ENCODE measurements at places on chromosomes 7 and 10. TPM values are rescaled to one million over a fixed set of nuclear protein-coding genes. Genes with fewer than 3 reads are reported as not detected.

The CDHR3 gene
- total RNA-seq, result 2.1 TPM

The CDCA7L gene
- 33.7 TPM for total RNA-seq

The SLC16A9 gene
- 5.7 TPM for total RNA-seq

The PI4K2A gene
- total RNA-seq, result 13.7 TPM

The ASZ1 gene
- not detected for total RNA-seq

The ARHGAP22 gene
- 3.0 TPM for total RNA-seq

The EIF5AL1 gene
- 0.40 TPM for total RNA-seq

The FASTK gene
- 63.4 TPM for total RNA-seq

The TAS2R3 gene
- 0.78 TPM for total RNA-seq

The DNAH11 gene
- total RNA-seq, result 0.40 TPM

The CALHM3 gene
- total RNA-seq, result not detected

The C7orf57 gene
- total RNA-seq, result 0.12 TPM

The MBL2 gene
- not detected for total RNA-seq

The OR13A1 gene
- total RNA-seq, result not detected

The GIMAP8 gene
- not detected for total RNA-seq

The GRM3 gene
- not detected for total RNA-seq

The MALRD1 gene
- not detected for total RNA-seq

The ERVW-1 gene
- total RNA-seq, result not detected

The AGBL3 gene
- total RNA-seq, result 2.6 TPM

The PARG gene
- total RNA-seq, result 29.3 TPM

The CYTH3 gene
- total RNA-seq, result 10.0 TPM

The TFPI2 gene
- total RNA-seq, result 998 TPM

The ITGA8 gene
- not detected for total RNA-seq

The AVPI1 gene
- total RNA-seq, result 192 TPM

The RBP3 gene
- total RNA-seq, result not detected

The SPDYE2B gene
- total RNA-seq, result not detected

The OR9A2 gene
- not detected for total RNA-seq

The TMEM176A gene
- total RNA-seq, result 0.10 TPM

The ZNF736 gene
- not detected for total RNA-seq

The HMX2 gene
- total RNA-seq, result 1.1 TPM

The KNDC1 gene
- 0.09 TPM for total RNA-seq

The IDI2 gene
- not detected for total RNA-seq

The ANXA7 gene
- total RNA-seq, result 120 TPM

The TACC2 gene
- 31.1 TPM for total RNA-seq

The STRIP2 gene
- 1.7 TPM for total RNA-seq

The IPMK gene
- 10.7 TPM for total RNA-seq

The OR2A12 gene
- not detected for total RNA-seq

The ZC3HAV1L gene
- total RNA-seq, result 11.4 TPM

The PLEKHS1 gene
- total RNA-seq, result not detected

The NPC1L1 gene
- 0.09 TPM for total RNA-seq

The SORCS1 gene
- 0.20 TPM for total RNA-seq

The WNT2 gene
- total RNA-seq, result not detected

The LANCL2 gene
- 4.6 TPM for total RNA-seq

The DIP2C gene
- 4.0 TPM for total RNA-seq

The RBP4 gene
- total RNA-seq, result not detected

The GLI3 gene
- total RNA-seq, result 2.9 TPM

The PPP1R9A gene
- 3.6 TPM for total RNA-seq

The NRP1 gene
- 11.6 TPM for total RNA-seq

The AKR1C8 gene
- 0.10 TPM for total RNA-seq

The CTAGE4 gene
- total RNA-seq, result 0.12 TPM

The LRRN3 gene
- total RNA-seq, result not detected

Data from NCI-H460 (cell line).